ENCODE measurements at places on chromosomes 12 and 14. TPM values are rescaled to one million over a fixed set of nuclear protein-coding genes. Genes with fewer than 3 reads are reported as not detected.

Gene OTOGL
- total RNA-seq, result 0.44 TPM

DNA sequence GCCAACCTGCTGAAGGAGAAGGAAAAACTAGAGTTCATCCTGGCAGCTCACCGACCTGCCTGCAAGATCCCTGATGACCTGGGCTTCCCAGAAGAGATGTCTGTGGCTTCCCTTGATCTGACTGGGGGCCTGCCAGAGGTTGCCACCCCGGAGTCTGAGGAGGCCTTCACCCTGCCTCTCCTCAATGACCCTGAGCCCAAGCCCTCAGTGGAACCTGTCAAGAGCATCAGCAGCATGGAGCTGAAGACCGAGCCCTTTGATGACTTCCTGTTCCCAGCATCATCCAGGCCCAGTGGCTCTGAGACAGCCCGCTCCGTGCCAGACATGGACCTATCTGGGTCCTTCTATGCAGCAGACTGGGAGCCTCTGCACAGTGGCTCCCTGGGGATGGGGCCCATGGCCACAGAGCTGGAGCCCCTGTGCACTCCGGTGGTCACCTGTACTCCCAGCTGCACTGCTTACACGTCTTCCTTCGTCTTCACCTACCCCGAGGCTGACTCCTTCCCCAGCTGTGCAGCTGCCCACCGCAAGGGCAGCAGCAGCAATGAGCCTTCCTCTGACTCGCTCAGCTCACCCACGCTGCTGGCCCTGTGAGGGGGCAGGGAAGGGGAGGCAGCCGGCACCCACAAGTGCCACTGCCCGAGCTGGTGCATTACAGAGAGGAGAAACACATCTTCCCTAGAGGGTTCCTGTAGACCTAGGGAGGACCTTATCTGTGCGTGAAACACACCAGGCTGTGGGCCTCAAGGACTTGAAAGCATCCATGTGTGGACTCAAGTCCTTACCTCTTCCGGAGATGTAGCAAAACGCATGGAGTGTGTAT, 2.4 kb downstream of the FOS start:
- no peak for DNase-seq
- peaks cover 27% of the 10 kb centered on the region for H3K4me1 ChIP-seq
- no peaks in the 10 kb centered on the region for H3K27me3 ChIP-seq
- H3K36me3 ChIP-seq, result peaks cover 7% of the 10 kb centered on the region

DNA sequence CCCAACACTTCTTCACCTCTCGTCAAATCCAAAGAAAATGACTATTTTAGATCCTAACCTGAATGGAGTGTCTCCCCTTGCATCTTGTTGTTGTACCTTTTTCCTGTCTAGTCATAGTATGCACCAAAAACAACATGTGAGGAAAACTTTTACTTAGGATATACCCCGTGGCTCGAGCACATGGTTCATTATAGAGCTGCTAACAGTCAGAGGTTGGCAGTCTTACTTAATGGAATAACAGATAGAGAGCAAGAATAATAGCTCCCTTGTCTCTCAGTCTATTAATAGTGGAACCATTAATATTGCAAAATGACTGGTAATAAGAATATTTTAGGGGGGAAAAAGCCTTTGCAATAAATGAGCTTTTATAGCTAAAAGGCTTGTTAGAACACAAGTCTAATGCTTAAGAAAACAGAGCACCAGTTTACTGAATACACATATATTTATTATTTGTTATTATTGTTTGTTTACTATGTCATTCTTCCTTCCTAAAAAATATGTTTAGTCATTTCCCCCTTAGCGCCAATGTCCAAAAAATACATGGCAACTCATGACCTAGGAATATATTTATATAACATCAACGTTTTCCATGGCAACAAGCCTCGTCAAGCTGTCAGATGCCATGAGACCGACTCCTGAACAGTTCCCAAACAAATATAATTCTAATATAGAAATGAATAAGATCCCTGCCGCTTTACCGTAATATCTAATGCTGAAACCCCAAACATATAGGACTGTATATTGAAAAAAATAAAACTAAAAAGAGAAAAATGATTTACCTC, 592.4 kb downstream of the SOX5 start:
- no peak for DNase-seq
- H3K4me1 ChIP-seq, result no peaks in the 10 kb centered on the region
- no peaks in the 10 kb centered on the region for H3K36me3 ChIP-seq
- H3K4me3 ChIP-seq, result no peak overlapping the region
- no peaks in the 10 kb centered on the region for H3K27me3 ChIP-seq

GRCh38 chr12:105933671-105934665, 204.8 kb downstream of the NUAK1 start:
- H3K4me3 ChIP-seq, result no peak overlapping the region
- H3K27me3 ChIP-seq, result no peaks in the 10 kb centered on the region
- H3K27ac ChIP-seq, result no peak overlapping the region
- DNase-seq, result no peak

DNA sequence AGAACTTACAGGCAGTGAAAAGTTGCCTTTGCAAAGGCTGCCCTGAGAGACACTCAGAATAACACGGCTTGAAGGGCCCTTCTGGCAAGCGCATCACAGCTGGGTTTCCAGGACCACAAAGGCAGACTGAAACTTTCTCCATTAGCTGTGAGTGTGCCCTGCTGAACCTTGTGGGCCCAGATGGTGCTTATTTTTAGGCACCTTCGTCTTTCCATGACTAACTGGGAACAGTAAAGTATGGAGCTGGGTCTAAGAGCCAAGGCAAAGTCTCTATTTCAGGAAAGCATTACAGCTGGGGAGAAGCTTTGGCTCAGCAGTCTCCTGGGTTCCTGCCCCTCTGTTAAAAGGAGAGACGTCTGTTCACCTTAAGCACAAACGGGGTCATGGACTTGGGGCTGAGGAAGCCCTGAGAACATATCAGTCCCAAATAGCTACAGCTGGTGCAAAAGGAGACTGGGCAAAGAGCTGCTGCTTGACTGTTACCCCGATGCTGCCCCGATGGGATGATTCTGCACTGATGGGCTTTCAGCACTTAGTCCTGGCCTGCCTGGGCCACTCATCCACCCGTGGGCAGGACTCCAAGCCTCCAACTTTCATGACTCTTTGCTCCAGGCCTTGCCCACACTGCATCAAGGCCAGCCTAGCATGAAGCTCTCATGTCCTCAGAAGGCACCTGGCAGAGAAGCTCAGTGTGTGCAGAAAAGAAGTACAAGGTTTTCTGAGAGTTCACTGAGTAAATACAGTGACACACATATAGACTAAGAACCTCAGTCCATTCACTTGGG, 248.3 kb downstream of the PHLDA1 start:
- DNase-seq, result no peak
- no peaks in the 10 kb centered on the region for H3K36me3 ChIP-seq
- no peak overlapping the region for H3K4me3 ChIP-seq
- H3K27ac ChIP-seq, result peak overlapping the region; percentile 28
- H3K4me1 ChIP-seq, result no peaks in the 10 kb centered on the region

Gene GPD1
- 232 TPM for total RNA-seq

DNA sequence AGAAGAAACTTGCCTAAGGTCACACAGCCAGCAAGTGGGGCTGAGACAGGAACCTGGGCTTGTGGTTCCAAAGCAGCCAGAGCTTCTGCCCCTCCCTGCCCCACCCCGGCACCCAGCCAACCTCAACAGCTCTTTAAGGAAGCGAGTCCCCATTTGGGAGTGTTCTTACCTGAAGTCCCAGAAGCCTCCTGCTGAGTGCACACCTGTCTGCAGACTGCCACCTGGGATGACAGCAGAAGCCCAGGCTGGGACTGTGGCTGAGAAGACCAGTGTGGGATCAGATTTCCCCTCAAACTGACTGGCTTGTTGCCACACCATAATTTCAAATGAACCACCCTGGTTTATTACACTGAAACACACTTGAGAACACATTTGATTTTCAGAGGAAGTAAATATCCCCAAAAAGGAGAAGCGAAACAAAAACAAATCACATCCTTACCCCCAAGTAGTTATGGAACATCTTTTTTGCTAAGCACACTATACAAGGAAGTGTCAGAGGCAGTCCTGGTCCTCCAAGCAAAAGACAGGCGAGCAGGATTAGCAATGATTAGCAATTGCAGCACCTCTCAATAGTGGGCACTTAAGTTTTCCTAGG, 6.3 kb upstream of the RIN3 start:
- H3K27ac ChIP-seq, result no peak overlapping the region
- no peaks in the 10 kb centered on the region for H3K4me1 ChIP-seq
- no peaks in the 10 kb centered on the region for H3K27me3 ChIP-seq

Data from tibial nerve (tissue), 4 donors.